ENCODE measurements at places on chromosomes 16 and 17. TPM values are rescaled to one million over a fixed set of nuclear protein-coding genes. Genes with fewer than 3 reads are reported as not detected.

DNA sequence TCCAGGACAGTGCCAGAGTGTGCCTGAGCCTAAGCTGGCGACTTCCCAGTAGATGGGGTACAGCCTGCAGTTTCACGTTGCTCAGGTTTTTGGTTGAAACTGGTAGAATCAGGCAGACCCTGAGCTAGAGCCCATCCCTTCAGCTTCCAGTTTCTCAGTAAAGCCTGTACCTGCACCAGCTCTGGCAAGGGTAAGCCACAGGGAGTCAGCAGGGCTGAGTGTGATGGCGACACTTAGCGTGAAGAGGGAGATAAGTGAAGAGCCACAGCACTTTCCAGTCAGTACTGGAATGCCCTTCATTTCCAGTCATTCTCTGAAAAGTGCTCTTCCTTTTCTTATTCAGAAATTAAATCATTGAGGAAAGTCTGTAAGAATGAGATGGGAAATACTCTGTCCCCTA is 22.4 kb downstream of the PLD6 start:
- H3K36me3 ChIP-seq: peaks cover 12% of the 10 kb centered on the region
- no peak for DNase-seq
- H3K27ac ChIP-seq: peak overlapping the region; percentile 43
- H3K4me3 ChIP-seq: no peak overlapping the region

- H3K27me3 ChIP-seq: no peaks in the 10 kb centered on the region
- peaks cover 14% of the 10 kb centered on the region for H3K36me3 ChIP-seq
- no peak overlapping the region for H3K27ac ChIP-seq
- no peak for DNase-seq
Observed at GRCh38 chr16:21161211-21161610, 2.7 kb downstream of the LDAF1 start.

- H3K27ac ChIP-seq: no peak overlapping the region
- peaks cover 22% of the 10 kb centered on the region for H3K4me1 ChIP-seq
- H3K4me3 ChIP-seq: no peak overlapping the region
- DNase-seq: no peak
Observed at GRCh38 chr16:67461600-67462278, 19.2 kb downstream of the ATP6V0D1 start.

DNA sequence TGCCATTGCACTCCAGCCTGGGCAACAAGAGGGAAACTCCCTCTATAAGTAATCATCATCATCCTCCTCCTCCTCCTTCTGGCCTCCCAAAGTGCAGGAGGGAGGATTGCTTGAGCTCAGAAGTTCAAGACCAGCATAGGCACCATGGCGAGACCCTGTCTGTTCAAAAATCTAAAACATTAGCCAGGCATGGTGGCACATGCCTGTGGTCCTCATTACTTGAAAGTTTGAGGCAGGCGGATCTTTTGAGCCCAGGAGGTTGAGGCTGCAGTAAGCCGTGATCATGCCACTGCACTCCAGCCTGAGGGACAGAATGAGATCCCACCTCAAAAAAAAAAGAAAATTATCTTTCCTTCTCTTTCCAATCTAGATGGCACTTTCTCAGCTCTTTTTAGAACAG is 27.8 kb downstream of the PKD1L3 start:
- H3K4me1 ChIP-seq: no peaks in the 10 kb centered on the region
- no peaks in the 10 kb centered on the region for H3K27me3 ChIP-seq
- no peak overlapping the region for H3K4me3 ChIP-seq
- H3K27ac ChIP-seq: no peak overlapping the region
- no peak for DNase-seq
- H3K36me3 ChIP-seq: no peaks in the 10 kb centered on the region

DNA sequence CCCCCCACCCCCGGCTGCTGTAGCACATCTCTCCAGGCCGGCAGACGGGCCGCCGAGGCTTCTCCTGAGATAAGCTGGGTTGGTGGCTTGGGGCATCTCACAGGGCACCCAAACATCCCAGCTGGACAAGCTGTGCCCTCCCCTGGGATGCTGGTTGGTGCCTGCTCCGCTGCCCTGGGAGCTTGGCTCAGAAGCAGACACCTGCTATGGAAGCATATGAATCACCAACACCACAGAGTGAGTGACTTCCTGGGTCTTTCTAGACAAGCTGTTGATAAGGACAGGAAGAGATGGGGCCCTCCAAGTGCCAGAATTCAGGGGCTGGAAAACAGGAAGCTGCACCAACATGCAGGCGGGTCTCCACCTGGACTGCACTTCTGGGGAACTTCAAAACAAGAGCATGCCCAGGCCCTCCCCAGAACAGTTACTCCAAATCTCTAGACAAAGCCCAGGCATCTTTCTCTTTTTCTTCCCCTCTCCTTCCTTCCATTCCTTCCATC is 13.7 kb downstream of the C16orf95 start:
- DNase-seq: no peak
- no peak overlapping the region for H3K4me3 ChIP-seq
- peaks cover 3% of the 10 kb centered on the region for H3K36me3 ChIP-seq
- H3K27ac ChIP-seq: no peak overlapping the region
- no peaks in the 10 kb centered on the region for H3K4me1 ChIP-seq
- H3K27me3 ChIP-seq: no peaks in the 10 kb centered on the region

Gene PSME3
- 175 TPM for total RNA-seq

Gene RNF222
- not detected for total RNA-seq

All from neural crest cell (in vitro differentiated cells).